ENCODE measurements at places on chromosomes 5 and 9.
A peak's percentile ranks its signal among the peaks of the same experiment; 100 is the strongest.

DNA sequence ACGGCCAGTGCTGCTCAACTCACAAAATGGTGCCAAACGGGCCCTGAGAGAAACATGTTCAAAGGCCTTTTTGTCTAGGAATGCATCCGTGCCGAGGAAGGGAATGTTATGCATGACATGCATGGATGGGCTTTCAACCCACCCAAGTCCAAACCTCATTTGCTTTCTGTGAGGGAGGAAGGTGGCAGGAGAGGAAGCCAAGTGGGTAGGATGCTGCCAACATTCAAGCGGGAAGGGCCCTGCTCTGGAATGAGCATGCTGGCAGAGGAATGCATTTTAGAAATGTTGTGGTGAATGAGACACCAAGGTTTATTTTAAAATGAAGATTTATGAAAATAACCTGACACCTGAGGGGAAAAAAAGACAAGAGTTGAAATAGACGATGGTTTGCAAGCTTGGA is 479.1 kb downstream of the CCDC171 start:
- no peak for DNase-seq

GRCh38 chr5:178404987-178405386 is 172.4 kb upstream of the PHYKPL start:
- no peak for DNase-seq

GRCh38 chr9:130940693-130941576 is 1.9 kb upstream of the FIBCD1 start:
- DNase-seq, result peak; percentile 46

GRCh38 chr5:138349852-138350562 is 2.5 kb upstream of the KDM3B start:
- DNase-seq, result no peak

GRCh38 chr5:170449232-170449631 is 54.6 kb upstream of the KCNIP1 start:
- DNase-seq, result no peak

DNA sequence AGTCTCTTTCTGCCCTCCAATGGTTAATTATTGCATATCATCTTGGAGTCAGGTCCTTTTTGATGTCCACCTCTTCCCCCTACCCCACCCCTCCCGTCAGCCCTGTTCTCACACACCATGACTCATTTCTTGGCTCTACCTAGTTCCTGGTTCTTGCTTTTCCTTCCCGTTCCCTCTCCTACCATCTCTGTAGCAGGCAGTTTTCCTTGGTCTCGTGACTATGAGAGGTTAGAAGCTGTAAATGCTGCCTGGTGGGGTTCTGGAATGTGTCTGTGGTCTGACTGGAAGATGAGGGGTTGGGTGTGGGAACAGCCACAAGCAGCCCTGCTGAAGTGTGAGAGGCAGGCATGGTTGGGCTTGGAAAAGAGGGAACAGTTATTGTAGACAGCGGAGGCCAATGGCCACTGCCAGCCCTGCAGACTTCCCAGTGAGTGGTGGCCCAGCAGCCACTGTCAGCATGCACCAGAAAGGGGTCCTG is 18.2 kb downstream of the SLC22A5 start:
- DNase-seq, result no peak

GRCh38 chr9:122807271-122807900 is 7.5 kb downstream of the OR1K1 start:
- DNase-seq, result no peak

DNA sequence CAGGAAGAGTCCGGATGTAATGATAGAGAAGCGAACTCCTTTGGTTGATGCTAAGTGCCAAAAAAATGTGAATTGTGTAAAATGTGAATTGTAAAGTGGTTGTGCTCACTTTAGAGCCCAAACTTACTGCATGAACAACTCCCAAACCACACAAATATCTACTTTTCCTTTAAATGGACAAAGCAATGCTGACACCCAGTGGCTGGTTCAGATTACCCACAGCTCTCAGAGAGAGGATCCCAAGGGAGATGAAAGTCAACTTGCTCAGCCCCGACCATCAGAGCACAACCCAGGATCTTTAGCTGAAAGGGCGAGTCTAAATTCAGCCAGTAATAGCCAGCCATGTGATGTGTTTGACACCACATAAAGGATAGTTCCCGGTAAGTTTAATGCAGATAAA is 133.7 kb downstream of the NMUR2 start:
- DNase-seq, result no peak

- no peak for DNase-seq
These were observed 36.3 kb downstream of the RUSC2 start for GRCh38 chr9:35526087-35526801.

DNA sequence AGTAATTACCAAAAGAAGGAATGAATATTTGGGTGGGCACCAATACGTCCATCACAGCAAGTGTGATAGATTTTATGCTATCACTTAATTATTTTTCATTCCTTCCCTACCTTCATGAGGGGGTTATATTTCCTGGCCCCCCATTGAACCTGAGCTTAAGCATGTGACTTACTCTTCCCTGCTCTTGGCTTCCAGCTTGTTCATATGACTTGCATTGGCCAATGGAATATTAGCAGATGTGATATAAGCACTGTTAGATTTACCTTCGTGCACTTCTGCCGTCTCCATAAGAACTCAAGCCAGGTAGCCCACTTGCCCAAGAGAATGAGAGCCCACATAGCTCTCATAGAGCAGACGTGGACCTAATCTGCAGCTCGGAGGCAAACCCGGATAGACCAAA is 99.1 kb upstream of the SMARCA2 start:
- DNase-seq, result no peak

GRCh38 chr9:69130456-69131441 is 43.3 kb upstream of the TJP2 start:
- no peak for DNase-seq

- no peak for DNase-seq
These were observed 49.1 kb upstream of the GADD45G start for GRCh38 chr9:89555451-89556375.

- DNase-seq, result no peak
These were observed 79.5 kb upstream of the DMRT1 start for GRCh38 chr9:761793-762560.

DNA sequence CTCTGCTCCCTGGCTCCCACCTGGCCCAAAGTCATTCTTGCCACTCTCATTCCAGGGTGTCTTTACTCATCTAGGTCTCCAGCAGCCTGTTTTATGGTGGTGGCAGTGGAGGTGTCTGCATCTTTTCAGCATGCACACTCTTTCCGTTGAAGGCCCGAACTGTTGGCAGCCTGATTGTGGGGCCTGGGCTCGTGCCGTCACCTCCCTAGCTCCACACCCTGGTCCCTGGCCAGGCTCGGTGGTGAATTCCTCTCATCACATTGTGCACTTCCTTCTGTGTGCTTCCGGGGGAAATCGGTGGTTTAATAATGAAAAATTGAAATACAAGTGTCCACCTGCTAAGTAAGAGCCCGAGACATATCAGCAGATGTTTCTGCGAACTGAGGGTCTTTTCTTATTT is 214.3 kb downstream of the TRIO start:
- DNase-seq, result no peak

Measured in T-helper 1 cell (primary cell).